IMR-90 (cell line): ENCODE measurements at places on chromosomes 5 and 9. TPM values are rescaled to one million over a fixed set of nuclear protein-coding genes. Genes with fewer than 3 reads are reported as not detected.

- no peaks in the 10 kb centered on the region; the same call in 1 of the 2 replicates for H3K27me3 ChIP-seq
- H3K4me3 ChIP-seq: peak overlapping the region; percentile 35
- H3K4me1 ChIP-seq: peaks cover 5% of the 10 kb centered on the region; the same call in 1 of the 2 replicates
- no peak for DNase-seq
- no peak overlapping the region for H3K27ac ChIP-seq
Observed at GRCh38 chr9:137423514-137424291, 510 bp downstream of the NOXA1 start.

DNA sequence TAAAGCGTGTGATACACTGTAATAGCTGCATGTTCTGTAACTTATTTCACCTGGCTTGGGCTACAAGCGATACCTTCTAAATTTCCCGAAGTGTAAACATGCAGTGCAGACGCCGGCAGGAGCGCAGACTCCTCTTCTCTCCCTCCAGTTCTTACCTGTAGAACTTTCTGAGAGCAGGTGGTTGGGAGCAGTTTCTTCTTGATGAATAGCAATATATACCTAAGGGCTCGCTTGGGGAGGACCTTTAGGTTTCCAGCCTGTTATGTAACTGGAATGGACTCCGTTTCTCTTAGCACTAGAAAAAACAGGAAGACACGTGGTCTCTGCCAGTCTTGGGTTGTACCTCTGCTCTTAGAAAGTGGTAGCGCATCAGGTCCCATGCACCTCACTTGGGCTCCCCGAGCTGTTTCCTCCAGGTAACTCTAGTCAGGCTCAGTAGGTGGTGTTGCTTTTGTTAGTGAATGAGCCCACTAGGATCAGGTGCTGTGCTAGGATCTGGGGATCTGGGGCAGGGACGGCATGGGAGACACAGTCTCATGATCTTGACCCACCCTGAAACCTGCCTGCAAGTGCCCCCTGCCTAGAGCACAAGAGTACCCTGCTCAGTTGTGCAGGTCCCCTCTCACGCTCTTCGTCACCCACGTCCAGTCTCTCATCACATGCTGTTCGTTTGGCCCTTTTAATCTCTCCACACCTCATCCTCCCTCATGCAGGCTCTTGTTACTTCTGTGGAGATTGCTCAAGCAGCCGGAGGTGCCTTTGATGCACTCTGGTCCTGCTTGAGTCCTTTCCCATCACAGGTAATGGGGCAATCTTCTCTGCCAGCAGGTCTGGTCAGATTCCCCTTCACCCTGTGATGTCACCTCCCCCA is 2.8 kb downstream of the TENT4A start:
- no peaks in the 10 kb centered on the region for H3K27me3 ChIP-seq
- H3K4me1 ChIP-seq: peaks cover 33% of the 10 kb centered on the region
- peak overlapping the region; percentile 89 for H3K4me3 ChIP-seq
- H3K27ac ChIP-seq: no peak overlapping the region
- no peaks in the 10 kb centered on the region; the same call in 1 of the 2 replicates for H3K36me3 ChIP-seq

DNA sequence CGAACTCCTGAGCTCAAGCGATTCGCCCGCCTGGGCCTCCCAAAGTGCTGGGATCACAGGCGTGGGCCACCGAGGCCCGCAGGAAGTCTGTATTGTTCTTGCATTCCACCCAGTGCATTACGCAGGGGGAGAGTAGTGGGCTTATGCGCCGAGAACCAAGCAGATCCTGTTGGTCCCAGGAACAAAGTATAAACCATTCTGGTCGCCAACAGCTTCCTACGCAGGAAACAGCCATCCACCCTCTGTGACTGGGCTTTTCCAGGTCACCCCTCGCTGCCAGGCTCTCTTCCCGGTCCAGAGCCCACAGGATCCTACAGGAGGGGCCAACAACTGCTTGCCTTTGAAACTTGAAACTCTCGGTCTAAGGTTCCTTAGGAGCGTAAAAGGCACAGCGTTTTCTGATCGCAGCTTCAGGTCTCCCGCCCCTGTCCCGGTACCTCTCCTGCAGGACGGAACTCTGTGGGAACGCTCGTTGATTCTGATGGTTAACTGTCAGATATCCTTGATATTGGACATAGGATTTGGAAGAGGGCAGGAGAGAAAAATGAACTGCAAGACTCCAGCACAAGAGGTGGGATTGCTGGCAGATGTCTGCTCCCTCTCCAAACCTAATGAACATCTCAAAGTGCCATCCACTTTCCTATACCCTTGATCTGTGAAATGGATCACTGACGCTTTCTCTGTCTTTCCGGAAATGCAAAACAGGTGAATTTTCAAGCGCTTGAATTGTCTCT is 4.2 kb upstream of the ANXA2R start:
- peak; percentile 68 for DNase-seq
- no peaks in the 10 kb centered on the region for H3K27me3 ChIP-seq
- H3K27ac ChIP-seq: peak overlapping the region; percentile 75
- peak overlapping the region; percentile 49 for H3K4me3 ChIP-seq
- H3K4me1 ChIP-seq: peaks cover 5% of the 10 kb centered on the region; the same call in 1 of the 2 replicates
- H3K36me3 ChIP-seq: no peaks in the 10 kb centered on the region

DNA sequence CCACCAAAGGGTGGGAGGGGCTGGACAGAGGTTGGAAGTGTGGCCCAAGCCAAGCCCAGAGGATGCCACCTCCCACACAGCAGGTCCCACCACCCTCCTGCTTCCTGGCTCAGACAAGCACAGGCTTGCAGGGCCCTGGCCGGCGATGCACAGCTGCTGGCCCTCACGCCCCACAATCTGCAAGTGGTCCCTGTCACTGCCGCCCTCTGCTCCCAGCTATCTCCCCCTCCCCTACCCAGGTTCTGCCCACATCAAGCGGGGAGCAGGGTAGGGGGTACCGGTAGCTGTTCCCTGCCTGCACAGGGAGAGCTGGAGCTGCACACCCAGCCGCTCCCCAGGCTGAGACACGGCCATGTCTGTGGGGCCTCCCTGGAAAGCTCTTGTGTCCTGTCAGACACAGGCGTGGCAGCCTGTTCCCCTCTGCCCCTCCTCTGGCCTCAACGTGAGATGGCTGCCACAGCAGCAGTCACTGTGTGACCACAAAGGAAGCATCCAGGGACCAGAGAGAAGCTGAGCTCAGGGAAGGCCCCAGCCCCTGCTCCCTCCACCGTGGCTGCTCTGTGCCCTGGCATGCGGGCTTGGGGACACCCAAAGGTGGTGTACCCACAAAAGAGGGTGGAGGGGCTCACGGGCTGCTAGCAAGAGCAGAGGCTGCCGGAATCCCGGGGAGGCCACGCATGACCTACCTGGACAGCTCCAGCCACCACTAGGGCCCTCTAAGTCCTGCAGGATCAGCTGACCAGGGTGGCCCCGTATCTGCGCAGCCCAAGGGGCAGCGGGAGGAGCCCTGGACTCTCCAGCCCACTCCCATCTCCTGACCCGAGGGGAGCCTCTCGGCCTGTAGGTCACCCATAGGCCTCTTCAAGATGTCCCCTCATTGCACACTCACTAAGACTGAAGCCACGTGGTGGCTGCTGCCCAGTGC is 10.9 kb upstream of the ZDHHC11 start:
- H3K27ac ChIP-seq: no peak overlapping the region
- peaks cover 36% of the 10 kb centered on the region for H3K36me3 ChIP-seq
- H3K4me3 ChIP-seq: no peak overlapping the region

DNA sequence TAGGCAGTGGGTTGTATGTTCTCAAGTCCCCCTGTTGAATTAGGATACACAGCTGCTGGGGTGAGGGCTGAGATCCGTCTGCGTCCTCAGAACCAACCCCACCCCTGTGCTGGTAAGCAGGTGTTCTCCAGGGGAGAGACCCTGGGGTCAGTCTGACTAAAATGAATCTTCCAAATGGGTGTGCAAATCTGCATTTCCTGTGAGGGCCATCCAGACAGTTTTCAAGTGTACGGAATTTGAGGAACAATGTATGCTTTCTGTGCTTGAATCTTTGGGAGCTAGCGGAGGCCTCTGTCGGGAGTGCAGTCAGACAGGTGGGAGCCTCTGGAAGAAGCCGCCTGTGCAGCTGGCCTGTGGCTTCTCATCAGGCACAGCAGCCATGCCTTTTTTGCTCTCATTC is 122.9 kb downstream of the MACROH2A1 start:
- H3K36me3 ChIP-seq: no peaks in the 10 kb centered on the region
- DNase-seq: no peak
- H3K27ac ChIP-seq: peak overlapping the region; percentile 52

DNA sequence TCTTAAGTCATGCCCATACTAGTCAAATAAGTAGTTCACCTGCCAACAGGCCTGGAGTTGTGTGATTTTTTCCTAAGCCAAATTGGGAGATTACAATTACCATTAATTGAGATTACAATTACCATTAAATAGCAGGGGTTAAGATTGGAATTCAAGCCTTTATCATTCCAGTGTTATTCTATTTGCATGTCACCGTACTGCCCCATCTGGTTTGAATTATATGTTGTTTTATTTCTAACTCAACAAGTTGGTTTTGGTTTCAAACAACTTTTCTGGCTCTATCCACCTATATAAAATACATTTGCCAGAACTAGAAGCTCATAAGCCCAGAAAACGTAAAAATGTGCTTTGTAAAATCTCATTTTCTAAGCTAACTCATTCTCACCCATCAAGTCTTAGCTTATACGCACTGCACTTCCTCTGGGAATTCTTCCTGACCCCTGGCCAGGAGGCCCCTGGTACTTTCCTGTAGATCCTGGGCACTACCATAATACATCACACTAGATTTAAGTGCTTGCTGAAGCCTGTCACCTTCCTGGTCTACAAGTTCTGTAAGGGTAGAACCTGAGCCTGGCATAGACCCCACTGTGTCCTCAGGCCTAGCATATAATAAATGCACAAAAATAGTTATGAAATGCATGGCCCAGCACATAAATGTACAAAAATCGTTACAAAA is 242.0 kb upstream of the TRPM3 start:
- H3K4me3 ChIP-seq: no peak overlapping the region
- DNase-seq: no peak
- no peaks in the 10 kb centered on the region for H3K27me3 ChIP-seq

DNA sequence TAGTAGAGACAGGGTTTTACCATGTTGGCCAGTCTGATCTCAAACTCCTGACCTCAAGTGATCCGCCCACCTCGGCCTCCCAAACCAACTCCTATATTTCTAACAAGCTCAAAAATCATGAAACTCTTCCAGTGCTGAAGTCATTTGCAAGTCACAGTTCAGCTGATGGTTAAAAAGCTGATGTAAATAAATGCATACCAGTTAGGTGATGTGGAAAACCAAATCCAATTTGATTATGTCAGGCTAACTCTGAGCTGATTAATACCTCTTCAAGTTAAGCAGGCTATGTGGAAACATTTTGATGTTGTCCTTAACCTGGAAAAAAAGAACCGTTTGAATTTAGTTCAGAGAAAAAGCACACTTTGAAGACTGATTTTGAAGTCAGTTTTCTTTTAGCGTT is 51.0 kb downstream of the TMEM252 start:
- peaks cover 6% of the 10 kb centered on the region; the same call in 1 of the 2 replicates for H3K4me1 ChIP-seq
- no peak overlapping the region for H3K4me3 ChIP-seq
- H3K36me3 ChIP-seq: no peaks in the 10 kb centered on the region
- no peaks in the 10 kb centered on the region for H3K27me3 ChIP-seq
- peak; percentile 85 for DNase-seq

GRCh38 chr5:94422812-94423211 is 195.6 kb downstream of the KIAA0825 start:
- no peaks in the 10 kb centered on the region for H3K27me3 ChIP-seq
- no peak overlapping the region for H3K27ac ChIP-seq
- no peaks in the 10 kb centered on the region for H3K36me3 ChIP-seq

DNA sequence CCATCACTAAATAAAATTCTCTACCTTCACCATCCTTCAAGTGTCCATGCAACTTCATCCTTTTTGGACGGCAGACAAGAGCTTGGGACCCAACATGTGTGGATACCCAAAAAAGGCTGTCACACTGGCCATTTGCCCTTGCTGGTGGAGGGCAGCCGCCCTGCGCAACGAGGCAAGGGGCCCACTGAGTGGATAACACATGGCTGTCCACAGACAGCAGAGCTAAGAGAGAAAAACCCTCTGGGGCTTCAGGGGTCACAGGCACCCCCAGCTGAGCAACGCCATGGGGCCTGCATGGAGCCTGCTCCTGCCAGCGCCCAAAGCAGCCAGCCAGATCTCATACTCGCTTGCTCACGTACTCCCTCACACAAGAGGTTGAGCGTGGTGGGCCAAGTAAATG is 205.9 kb upstream of the NREP start:
- no peaks in the 10 kb centered on the region for H3K27me3 ChIP-seq
- no peak overlapping the region for H3K4me3 ChIP-seq
- H3K36me3 ChIP-seq: no peaks in the 10 kb centered on the region
- no peak overlapping the region for H3K27ac ChIP-seq
- peaks cover 6% of the 10 kb centered on the region for H3K4me1 ChIP-seq

The FAM81B gene
- not detected in 2 replicates for total RNA-seq

The LIX1 gene
- total RNA-seq: not detected in 2 replicates

The GABRA6 gene
- not detected in 2 replicates for total RNA-seq

The PCDHGA4 gene
- 5.0 and 5.4 TPM in 2 replicates for total RNA-seq

The TEX48 gene
- not detected in 2 replicates for total RNA-seq

The IL11RA gene
- 6.9 and 8.2 TPM in 2 replicates for total RNA-seq
